ENCODE measurements at places on chromosomes 16 and 17.

- no peak for DNase-seq
Observed at GRCh38 chr17:13502263-13502662, 99.5 kb downstream of the HS3ST3A1 start.

- no peak for DNase-seq
Observed at GRCh38 chr16:6977291-6977690, 355.4 kb upstream of the RBFOX1 start.

- no peak for DNase-seq
Observed at GRCh38 chr17:6452471-6453266, 8.4 kb downstream of the PIMREG start.

GRCh38 chr17:19000531-19001325 lies 3.8 kb downstream of the FAM83G start:
- no peak for DNase-seq
